Renal cortex interstitium (tissue), 15 donors: ENCODE measurements at places on chromosomes 3 and 15. TPM values are rescaled to one million over a fixed set of nuclear protein-coding genes. Genes with fewer than 3 reads are reported as not detected.

DNA sequence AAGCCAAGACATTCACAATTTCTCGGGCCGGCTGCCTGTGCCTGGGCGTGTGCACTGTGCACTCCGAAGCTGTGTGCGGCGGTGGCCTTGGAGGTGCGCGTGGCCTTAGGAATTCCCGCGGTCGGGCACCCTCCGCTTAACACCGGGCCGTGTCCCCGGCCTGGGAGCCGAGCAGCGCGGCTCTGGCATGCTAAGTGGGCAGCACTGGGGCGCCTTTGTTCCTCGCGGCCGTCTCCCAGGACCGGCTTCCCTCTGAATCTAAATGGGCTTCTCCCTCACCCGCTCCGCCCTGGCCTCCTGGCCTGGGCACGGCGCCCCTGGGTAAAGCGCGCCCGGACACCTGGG, 498 bp upstream of the ARNT2 start:
- no peak for DNase-seq

DNA sequence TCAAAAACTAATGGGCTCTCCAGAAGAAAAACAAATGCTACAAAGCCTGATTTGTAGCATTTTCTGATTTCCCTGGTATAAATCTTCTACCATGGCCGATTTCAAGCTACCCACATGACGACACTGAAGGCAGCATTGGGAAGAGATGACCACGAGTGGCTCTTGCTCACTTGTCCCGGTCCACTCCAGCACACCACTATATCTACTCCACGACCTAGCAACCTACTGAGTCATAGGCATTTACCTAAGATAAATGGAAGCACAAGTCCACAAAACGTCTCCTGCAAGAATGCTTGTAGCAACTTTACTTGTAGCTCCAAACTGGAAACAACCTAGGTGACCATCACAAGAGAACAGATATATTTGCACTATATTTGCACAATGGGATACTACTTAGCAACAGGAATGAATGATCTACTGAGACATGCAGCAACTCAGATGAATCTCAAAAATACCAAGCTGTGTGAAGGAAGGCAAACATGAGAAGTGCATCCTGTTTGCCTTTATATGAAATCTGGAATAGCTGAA, 60.8 kb upstream of the HES1 start:
- DNase-seq: no peak

DNA sequence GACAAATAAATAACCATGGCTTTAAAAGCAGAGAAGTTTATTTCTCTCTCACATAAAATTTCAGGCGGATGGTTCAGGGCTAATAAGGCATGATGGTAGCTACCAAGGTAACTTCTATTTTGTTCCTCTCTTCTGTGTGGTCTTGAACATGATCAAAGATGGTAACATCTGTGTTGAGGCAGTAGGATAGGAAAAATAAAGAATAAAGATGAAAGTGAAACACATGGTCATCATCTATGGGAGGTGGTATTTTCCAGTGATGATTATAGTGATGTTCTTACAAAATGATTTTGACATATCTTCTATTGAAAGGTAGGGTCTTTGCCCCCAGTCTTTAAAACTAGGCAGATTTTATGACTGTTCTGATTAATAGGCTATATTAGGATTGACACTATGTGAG, 14.2 kb upstream of the SST start:
- no peak for DNase-seq

Gene PHLDB2
- polyA plus RNA-seq: 94.6 TPM
